ENCODE measurements at places on chromosomes 2 and 18.

DNA sequence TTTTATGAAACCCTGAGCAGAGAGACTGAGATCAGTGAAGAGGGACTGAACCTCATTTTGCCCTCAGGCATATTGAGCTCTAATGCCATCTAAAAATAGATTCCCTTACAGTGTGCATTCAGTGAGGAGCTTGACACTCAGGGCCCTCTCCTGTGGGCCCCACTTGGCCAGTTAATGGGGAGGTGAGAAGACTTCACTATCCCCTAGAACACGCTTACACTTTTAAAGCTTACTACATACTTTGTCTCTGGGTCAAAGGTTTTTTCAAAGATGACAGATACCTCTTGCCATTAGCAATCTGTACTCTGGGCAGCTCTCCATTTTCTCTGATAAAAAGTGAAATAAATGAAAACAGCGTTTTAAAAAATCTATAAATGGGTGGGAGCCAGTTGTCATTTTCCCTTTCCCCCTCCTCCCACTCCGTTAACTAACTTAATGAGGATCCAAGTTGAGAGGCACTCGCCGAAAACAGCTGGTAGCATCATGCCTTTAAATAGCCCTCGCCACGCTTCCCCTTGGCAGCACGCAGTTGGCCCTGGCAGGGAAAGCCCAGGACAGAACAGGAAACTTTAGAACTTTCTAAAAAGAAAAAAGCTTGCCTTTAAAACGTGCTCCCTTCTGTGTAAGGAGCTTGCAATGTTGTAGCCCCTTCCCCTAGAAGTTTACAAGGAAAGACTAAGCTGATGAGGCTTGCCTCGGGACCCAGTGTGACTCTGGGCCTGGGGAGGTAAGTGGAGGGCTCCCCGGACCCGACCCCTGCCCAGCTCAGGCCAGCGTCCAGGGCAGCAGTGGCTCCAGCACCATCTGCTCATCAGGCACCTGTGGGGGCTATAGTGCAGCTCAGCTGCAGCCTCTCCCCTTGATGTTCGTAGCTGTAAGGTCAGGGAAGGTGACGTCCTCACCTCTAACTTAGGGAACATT is 58.8 kb upstream of the FOSL2 start:
- no peak for DNase-seq

DNA sequence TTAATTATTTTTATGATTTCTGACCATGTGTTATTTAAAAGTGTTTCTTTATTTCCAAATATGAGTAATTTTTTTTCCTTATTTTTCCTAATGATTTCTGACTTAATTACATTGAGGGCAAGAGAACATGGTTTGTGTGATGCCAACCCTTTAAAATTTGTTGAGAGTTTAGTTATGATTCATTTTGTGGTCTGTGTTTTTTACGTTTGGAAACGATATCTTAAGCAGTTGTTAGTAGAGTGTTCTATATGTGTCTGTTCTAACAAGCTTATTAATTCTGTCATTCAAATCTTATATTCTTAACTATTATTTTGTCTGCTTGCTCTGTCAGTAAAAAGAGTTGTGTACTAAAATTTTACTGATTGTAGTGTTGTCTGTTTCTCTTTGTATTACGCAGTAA is 15.0 kb downstream of the NAB1 start:
- DNase-seq = no peak

DNA sequence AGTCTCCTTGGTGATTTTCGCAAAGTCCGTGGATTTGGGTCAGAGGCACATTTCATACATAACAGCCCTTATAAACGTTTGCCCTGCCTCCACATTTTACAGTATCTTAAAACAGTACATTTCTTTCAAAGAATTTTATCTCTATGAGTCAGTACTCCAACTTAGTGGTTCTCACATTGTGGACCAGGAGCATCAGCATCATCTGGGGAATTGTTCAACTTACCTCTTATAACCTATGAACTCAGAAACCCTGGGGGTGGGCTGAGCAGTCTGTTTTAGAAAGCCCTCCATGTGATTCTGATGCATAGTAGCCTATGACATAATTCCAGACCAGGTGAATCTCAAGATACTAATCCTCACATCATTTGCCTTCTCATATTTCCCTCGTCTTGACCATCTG is 12.4 kb downstream of the SUPT7L start:
- DNase-seq = no peak

DNA sequence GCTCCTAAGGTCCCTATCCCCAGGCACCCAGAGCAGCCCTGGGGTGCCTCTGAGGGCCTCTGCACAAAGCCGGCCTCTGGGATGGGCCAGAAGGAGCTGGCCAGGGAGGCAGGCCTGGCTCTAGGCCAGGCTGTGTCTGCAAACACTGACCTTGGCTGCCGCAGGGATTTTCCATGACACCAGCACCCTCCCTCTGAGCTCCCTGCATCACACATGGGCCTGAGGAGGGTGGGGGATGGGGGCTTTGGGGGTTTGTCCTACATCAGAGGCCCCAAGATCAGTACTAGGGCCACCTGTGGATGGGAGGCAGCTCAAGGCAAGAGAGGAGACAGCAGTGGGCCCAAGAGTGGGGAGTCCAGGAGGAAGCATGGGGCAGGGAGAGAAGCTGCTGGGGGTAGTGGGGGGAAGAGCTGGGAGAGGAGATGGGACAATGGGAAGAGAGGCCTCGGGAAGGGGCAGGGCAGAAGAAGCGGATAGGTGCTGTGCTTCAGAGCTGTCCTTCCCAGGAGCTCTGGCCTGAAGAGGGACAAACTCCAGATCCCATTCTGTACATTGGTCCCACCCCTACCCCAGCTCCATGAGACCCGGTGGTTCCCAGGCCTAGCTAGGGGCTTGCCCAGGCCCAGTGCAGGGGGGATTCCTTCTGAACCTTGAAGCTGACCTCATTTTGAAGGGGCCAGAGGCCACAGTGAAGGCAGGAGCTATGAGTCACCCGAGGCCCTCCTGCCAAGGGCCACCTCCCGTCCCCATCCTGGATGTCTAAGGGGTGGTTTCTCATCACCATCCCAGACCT is 28.0 kb downstream of the KCNK3 start:
- no peak for DNase-seq

DNA sequence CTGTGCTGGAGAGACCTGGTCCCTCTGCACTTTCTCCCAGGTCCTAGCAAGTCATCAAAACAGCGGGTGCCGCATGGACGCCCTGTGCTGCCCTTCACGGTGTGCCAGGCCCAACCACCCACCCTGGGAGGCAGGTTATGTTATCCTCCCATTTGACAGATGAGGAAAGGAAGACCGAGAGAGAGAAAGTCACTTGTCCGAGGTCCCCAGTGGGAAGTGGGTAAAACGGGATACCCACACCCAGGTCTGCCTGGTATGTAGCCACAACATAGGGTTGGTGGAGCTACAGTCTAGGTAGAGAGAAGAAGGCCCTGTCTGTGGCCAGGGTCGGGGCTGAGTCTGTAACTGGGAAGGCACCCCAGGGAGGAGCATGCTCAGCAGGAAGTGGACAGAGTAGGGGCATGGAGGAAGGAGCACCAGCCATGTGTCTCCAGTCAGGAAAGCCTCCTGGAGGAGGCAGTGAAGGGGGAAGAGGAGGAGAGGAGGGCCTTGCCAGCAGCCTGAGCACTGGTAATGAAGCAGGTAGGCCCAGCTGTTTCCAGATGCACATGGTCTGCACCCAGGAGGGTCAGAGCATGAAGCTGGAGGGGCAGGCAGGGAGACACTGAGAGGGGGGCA is 98.4 kb downstream of the ZFP36L2 start:
- no peak for DNase-seq

- DNase-seq = no peak
These were observed at the start of gene IL36RN for GRCh38 chr2:113058998-113059960. Gene IL36RN, plus strand, starts transcription at chr2:113059198. Its CDS starts 241 bp downstream, at chr2:113059439.

GRCh38 chr18:50982086-50982801 is 14.4 kb downstream of the ELAC1 start:
- no peak for DNase-seq

GRCh38 chr2:188518381-188518780 is 226.7 kb downstream of the GULP1 start:
- DNase-seq = no peak

DNA sequence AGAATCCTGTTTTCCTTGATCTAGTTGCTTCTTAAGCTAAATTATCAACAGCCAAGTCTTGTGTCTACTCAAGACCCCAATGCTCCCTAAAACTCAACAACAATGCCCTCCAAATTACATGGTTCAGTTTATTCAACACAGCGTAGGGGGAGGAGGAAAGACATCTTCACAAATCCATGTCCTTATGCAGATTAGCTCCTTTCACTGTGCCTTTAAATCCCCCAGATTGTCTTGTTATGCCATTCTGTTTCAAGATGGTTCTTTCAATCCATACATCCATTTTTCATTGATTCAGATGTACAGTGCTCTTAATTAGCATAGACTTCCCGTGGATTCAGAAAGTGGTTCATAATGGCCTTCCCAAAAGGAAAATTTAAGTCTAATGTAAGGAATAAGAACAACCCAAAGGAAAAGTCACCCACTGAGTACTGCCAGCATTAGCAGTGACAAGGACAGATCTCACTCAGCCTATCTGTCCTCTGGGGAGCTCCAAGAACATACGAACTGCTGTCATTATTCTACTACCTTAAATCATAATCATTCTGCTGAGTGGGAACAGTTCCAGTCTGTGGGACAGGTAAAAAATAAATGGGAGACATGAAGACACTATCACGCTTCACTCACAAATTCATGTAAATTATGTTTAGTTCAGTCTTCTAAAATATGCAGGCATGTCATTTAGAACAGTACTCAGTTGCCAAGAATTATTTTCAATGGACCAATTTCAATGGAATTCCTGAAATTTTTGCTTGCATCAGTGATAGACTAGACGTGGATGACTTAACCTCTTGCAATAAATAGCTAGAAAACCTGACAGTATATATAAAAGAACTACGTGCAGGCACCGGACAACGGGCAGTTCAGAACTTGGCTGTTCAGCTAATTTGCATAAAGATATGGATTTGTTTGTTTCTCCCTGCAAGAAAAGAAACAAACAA is 58.9 kb upstream of the RNU4ATAC start:
- no peak for DNase-seq

DNA sequence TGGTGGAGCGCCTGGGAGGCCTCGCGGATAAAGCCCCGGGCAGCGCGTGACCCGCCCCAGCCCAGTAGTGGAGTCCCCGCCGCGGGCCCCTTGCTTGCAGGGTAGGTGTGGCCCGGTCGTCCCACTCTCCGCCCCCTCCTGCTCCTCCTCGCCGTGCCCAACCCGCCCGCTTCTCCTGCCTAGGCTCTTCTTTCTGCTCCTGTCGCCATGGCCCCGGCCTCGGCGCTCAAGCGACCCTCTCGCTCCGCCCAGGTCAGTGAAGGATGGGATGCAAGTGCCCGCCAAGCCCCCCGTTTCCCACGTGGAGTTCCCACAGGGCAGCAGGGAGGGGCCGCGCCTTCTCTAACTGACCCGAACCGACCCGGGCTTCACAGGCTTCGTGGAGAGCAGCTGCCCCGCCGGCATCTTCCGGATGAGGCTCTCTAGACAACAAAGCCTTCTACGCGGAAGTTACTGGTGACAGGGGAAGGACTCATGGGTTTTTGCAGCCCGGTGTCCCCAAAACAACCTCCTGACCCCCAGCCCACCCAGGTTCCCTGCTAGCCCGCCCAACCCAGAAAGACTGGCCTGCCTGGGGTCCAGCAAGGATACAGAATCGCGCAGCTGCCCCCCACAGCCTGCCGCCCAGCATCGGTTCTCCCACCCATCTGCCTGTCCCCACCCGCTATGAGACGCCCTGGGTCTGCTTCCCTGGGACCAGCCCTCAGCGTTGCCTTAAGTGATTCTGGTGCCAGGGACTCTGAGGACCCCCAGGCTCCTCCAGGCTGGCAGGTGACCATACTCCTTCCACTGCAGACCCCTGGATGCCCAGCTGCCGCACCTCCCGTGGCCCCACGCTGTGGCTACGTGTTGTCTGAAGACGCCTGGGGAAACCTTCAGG is 32.8 kb downstream of the TTC32 start:
- no peak for DNase-seq

All from cortex of kidney (tissue), 1 donor.